ENCODE measurements at places on chromosomes 6 and 20.

GRCh38 chr20:32168184-32168910 is 39.2 kb downstream of the PLAGL2 start:
- DNase-seq = no peak

DNA sequence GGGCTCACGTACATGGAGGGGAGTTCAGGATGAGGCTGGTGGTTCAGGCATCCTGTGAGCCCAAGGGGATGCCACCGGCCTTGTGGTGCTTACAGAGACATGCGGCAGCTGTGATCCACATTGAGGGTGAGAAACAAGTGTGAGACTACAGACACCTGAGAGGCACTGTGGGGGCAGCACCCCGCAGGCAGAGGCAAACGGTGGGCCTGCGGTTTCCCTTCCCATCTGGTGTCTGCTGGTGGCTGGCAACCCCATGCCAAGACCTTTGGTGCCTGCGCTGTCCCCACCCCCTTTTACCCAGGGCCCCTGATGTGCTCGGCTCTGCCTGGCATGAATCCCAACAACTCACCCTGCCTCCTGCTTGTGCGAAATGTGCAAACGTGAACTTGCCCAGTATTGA is 42.0 kb downstream of the ERMARD start:
- no peak for DNase-seq

DNA sequence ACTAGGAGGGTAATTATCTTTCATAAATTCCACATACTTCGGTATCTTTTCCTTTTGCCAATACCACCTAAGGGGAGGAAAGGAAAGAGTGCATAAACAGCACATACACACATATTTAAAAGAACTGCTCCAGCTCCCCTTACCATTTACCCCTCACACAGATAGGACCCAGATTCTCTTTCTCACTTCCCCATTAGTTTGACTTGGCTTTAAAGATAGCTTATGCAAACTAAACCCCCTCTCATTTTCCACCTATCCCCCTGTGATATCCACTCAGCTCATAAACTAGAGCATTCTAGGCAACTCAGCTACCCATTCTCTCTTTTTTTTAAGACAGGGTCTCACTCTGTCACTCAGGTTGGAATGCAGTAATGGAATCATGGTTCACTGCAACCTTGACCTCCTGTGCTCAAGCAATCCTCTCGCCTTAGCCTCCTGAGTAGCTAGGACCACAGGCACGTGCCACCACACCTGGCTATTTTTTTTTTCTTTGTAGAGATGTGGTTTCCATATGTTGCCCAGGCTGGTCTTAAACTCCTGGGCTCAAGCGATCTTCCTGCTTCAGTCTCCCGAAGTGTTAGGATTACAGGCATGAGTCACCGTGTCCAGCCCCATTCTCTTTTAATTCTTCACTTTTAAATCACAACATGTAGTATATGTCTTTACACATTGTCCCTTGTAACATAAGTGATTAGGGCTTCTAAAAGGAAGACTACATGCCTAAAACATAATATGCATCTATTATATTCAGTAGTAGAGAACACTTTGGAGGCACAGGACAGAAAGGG is 4.0 kb downstream of the FUCA2 start:
- DNase-seq = peak; percentile 18

DNA sequence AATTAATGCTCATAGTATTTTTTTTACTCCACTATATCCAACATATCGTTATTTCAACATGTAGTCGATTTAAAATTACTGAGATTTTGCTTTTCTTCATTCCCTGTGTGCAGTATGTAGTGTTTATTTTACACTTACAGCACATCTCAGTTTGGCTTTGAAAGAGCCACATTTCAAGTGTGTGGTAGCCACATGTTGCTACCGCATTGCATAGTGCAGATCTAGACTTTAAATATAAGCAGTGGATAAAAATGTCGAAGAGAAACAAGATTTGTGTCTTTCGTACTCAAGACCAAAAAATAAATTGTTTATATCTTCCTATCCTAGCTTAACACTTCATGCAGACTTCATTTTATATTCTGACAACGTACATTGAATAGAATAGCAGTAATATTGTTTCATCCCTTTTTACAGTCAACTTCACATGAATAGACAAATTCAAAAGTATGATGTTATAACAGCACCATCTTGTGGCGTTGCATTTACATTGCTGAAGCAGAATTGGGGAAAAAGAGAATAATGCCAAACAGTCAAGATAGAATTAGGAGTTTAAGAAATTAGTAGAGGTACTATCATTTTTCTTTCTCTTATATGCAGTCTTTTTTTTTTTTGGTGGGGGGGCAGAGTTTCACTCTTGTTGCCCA is 29.9 kb downstream of the FBXO5 start:
- DNase-seq = peak; percentile 30

GRCh38 chr6:45488269-45488668 is 110.5 kb upstream of the SUPT3H start:
- DNase-seq = no peak

- no peak for DNase-seq
Measured at GRCh38 chr20:8540466-8540865, 408.4 kb downstream of the PLCB1 start.

DNA sequence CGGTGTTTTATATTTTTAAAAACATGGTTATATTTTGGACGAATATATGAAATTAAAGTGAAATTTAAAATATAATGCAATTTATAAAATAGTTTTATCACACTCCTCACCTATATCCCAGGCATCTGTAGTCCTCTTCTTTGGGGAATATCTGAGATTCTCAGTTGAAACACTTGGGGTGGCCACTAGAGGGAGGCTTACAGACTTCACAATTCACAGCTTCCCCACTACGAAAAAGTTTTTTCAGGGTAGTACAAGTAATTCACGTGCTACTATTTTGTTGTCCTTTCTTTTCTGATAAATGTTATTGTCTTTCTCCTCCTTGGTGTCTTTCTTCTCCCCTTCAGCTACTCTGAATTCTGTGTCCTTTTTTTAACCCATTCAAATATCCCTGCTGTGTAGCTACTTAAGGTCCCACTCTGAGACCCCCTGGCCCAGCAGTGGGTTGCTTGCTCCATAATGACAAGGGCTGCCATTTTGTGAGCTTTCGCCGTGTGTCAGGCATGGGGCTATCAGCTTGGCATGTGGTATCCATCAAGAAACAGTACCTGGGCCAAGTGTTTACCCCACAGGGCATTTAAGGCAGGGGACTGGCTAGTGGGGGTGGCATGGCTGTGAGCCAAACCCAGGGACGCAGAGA is 43.6 kb upstream of the PHACTR3 start:
- DNase-seq = peak; percentile 23

DNA sequence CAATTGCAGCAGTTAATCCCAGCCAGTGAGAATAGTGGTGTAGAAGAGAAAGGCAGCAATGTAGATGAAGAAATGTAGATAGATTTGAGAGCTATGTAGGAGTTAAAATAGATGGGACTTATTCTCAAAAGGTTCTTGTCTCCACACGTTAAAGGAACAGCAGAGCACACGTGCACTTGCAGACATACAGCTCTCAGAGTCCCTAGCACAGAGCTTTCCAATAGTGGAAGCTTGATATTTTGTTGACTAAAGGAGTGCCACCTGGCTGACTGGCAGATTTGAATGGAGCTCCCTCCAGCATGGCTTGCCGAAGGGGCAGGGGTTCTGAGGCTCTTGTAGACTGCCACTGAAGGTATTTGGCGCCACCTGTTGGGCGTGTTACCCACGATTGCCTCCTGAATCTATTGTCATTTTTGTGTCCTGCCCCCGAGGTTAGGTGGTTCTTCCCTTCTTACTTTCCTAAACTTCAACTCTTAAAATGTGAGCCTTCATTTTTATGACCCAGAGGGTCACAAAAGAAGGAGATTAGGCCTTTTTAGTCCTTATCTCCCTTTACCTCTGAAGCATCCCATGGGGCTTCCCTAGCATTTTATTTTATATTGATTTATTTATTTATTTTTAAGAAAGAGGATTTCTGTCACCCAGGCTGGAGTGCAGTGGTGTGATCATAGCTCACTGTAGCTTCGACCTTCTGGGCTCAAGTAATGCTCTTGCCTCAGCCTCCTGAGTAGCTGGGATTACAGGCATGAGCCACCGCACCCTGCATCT is 16.4 kb downstream of the BRD2 start:
- DNase-seq = peak; percentile 93

DNA sequence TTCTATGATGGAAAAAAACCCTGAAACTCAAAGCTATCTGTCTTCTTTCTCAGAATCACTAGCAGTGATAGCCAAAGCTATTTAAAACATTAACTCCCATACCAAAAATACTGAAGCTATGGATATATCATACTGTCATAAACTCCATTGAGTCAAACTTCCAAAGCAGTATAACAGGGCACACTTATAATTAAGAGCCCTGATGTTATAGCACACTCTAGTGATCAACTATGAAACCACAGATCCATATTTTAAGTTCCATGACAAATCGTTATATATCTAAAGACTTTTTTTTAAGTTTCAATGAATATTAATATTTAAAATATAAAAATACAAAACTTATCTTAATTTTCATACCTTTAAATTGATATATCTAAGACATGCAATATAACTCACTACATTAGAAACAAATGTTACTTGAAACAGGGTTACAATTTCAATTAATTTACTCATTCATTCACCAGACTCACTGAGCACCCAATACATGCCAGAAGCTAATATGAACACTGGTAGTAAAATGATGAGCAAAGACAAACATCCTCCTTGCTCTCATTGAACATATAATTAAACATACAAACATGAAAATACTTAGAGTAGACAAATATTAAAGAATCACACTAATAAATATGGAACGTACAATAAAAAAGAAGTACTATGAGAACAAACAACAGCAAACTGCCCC is 69.3 kb downstream of the IBTK start:
- no peak for DNase-seq

DNA sequence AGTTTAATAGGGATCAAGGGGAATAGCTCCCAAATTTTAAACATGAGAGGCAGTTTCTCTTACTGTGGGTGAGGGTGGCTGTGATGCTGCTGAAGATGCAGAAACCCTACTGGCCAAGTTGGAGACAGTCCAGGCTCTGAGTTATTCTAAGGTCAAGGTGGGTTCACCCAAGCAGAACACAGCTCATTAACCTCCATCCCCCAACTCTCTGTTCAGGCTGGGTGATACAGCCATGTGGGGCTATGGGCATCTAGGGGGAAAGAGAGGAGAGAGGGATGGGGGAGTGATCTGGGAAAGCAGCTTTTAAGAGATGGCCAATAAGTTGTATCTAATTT is 18.9 kb upstream of the TRAM2 start:
- peak; percentile 69 for DNase-seq

DNA sequence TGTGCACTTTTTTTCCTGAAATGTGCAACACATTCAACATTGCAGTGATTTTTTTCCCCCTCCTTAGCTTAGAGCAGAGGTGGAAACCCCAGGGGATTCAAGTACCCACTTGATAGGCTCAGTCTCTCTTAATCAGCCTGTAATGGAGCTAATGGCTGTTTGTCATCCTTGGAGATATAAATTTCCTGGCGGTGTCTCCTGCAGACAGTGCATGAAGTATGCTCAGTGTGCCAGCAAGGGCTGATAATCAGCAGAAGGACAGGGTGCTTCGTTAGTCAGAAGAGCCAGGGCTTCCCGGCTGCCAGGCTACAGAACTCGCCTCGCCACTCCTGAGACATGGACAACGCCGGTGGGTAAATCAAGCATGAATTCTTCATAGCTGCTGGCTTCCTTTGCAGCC is 69.8 kb upstream of the PHACTR2 start:
- no peak for DNase-seq

- no peak for DNase-seq
Measured at GRCh38 chr20:50276119-50277063, 85.8 kb downstream of the CEBPB start.

- no peak for DNase-seq
Measured at GRCh38 chr6:163525926-163526325, 111.4 kb downstream of the QKI start.

- DNase-seq = no peak
Measured at GRCh38 chr6:119590066-119590465, 240.5 kb upstream of the MAN1A1 start.

- DNase-seq = no peak
Measured at GRCh38 chr20:5592165-5592564, 158.0 kb upstream of the SHLD1 start.
